ENCODE measurements at places on chromosomes 3 and 15.

- DNase-seq: no peak
These were observed 9.7 kb upstream of the GNB5 start for GRCh38 chr15:52200831-52201365.

- DNase-seq: peak; percentile 60
These were observed 60.8 kb downstream of the ZNF609 start for GRCh38 chr15:64521201-64521600.

- no peak for DNase-seq
These were observed 103.5 kb downstream of the SEMA6D start for GRCh38 chr15:47820747-47821319.

DNA sequence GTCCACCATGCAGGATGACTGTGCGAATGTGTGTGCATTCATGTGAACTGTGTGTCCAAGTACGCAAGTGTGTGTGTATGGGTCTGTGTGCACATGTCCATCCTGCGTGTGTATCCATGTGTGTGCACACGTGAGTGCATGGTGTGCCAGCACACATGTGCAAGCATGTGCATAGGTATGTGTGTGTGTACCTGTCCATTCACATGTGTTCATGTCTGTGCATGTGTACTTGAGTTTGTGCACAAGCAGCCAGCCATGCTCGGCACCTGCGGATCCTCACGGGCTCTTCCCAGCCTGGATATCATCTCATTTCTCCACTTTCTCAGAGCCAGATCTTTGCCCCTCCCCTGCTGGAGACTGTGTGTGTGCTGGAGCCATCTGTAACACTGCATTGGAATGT is 18.7 kb upstream of the PLXNA1 start:
- no peak for DNase-seq

DNA sequence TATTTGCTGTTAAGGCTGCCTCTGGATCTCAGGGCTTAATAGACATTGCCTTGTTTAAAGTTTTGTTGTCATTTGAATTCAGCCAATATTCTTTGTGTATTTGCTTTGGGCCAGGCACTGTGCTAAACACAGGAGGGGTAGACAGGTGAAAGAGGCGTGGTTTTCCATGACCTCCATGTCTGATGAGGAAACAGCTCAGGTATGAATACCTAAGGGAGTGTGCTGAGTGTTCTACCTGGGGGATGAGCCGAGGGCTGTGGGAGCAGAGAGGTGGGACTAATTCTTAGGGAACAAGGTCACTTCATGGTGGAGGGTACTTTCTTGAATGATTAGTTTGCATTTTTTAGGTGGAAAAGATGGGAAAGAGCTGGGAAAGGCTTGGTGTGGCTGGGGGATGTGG is 108.2 kb downstream of the THSD4 start:
- no peak for DNase-seq

GRCh38 chr3:116059421-116060096 is 385.7 kb downstream of the LSAMP start:
- no peak for DNase-seq

DNA sequence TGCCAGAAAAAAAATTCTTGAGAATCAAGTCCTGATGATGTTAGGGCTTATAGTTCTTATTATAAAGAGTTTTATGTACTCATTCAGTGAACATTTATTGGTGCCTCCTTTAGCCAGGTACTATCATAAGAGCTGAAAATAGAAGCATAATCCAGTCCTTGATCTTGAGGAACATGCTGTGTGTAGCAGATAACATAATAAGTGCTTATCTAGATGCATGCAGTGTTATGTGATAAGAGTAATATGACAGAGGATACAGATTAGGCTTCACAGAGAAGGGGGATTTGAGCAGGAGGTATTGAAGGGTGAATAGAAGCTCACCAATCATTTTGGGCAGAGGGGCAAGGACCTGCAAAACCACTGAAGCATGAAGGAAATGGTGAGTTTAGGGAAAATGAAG is 1.1 kb downstream of the CCR2 start:
- no peak for DNase-seq

DNA sequence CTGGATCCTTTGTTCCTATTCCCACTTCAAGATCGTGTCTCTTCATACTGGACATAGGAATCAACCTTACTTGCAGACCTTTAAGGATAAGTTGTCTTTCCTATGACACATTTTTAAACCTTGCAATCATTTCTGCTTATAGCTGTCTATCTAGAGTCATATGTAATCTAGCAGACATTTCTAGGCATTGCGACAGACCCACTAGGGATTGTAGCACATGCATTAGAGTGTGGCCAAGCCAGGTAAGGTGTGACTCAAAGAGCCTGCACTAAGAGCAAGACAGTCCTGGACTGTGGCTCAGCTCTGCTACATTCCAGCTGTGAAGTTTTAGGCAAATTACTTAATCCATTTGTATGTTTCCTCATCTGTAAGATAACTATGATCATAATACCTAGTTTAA is 38.8 kb upstream of the BFSP2 start:
- no peak for DNase-seq

- no peak for DNase-seq
These were observed 108.5 kb downstream of the ECT2 start for GRCh38 chr3:172859041-172859440.

DNA sequence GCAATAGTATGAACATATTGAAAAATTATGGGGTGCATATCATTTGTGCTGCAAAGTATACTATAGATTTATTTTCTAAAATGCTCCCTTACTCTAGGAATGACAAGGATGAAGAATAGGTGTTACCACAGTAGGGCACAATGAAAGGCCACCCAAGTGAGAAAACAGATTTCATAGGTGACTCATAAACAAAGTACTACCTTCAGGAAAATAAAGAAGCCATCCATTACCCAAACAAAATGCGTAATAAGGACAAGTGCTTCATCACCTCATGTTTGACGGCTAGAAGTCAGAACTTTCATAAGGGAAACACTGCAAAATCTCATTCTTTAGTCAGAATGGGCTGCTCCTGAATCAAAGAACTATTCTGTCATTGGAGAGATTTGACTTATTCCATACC is 116.6 kb downstream of the MFSD1 start:
- DNase-seq: no peak

DNA sequence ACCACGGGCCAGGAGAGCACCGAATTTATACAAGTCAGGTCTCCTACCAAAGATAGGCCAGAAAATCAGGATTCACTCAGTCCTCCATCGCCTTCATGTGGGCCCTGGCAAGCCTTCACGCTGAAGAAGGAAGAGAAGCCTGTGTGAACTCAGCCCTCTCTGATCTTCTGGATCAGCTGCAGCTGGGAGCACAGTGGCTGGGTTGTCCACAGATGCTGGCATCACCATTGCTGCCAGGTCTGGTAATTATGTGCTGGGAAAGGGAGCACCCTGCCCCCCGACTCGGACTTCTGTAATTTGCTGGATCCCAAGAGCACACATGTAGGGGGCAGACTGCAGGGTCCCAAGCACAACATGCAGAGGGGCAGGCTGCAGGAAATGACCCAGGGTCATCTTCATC is 12.4 kb upstream of the PDE8A start:
- peak; percentile 76 for DNase-seq

GRCh38 chr3:73419179-73419803 is 205.4 kb downstream of the PDZRN3 start:
- no peak for DNase-seq

DNA sequence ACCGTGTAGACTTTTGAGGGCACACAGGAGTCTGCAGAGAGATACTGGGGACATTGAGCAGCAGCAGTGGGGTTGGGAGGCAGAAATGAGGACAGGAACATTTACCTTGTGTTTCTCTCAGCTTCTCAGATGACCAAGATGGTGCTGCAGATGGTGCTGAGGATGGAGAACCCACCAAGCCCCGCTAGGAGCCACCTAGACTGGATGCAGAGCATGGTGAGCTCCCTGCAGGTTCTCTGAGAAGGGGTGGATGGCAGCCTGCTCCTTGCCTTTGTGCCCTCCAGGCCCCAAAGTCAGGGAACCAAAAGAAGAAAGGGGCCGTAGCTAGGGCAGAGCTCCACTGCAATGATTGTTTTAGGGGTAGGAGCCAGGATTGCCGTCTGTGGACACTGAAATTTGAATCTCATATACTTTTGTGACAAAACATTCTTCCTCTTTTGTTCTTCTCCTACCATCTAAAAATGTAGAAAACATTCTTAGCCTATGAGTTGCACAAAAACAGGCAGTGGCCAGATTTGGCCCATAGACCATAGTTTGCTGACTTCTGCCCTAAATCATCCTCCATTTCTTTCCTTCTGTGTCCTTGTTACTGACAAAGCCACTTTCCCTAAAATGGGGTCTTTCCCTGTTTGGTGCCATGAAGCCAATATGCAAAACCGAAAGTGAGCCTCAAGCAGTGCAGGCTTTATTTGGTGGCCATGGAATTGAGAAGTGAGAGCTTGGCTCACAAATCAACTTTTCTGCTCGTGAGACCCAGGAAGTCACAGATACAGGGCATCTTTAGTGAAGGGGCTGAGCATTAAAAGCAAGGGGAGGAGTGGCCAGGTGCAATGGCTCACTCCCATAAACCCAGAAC is 11.9 kb upstream of the MUC20 start:
- DNase-seq: no peak

- no peak for DNase-seq
These were observed 260.5 kb downstream of the C3orf38 start for GRCh38 chr3:88410259-88410658.

DNA sequence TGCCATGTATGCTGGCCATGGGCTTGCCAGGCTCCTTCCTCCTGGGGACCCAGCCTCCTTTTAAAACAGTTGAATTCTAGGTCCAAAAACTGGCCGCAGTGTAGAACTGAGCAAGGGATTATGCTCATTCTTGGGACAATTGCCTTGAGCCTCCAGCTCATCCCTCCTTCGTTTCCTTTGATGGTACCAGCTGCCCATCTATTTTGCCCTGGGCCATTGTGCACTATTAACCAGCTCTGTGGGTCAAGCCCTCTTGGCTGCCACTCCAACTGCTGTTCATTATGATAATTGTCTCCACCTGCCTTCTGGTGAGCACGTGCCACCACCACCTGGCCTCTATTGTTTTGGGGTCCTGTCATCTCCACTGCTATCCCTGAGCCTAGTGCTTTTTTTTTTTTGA is 75.8 kb upstream of the SYN2 start:
- DNase-seq: no peak

- DNase-seq: no peak
These were observed 245.7 kb upstream of the HES1 start for GRCh38 chr3:193890016-193890897.

- no peak for DNase-seq
These were observed 218.0 kb downstream of the ZBBX start for GRCh38 chr3:167162083-167162482.

- DNase-seq: no peak
These were observed 18.4 kb downstream of the SENP5 start for GRCh38 chr3:196886144-196886543.
